Pancreas (tissue), 10 donors: ENCODE measurements at places on chromosomes 16 and 17. TPM values are rescaled to one million over a fixed set of nuclear protein-coding genes. Genes with fewer than 3 reads are reported as not detected.
A peak's percentile ranks its signal among the peaks of the same experiment; 100 is the strongest.

Gene KRTAP3-2
- polyA plus RNA-seq, result not detected

DNA sequence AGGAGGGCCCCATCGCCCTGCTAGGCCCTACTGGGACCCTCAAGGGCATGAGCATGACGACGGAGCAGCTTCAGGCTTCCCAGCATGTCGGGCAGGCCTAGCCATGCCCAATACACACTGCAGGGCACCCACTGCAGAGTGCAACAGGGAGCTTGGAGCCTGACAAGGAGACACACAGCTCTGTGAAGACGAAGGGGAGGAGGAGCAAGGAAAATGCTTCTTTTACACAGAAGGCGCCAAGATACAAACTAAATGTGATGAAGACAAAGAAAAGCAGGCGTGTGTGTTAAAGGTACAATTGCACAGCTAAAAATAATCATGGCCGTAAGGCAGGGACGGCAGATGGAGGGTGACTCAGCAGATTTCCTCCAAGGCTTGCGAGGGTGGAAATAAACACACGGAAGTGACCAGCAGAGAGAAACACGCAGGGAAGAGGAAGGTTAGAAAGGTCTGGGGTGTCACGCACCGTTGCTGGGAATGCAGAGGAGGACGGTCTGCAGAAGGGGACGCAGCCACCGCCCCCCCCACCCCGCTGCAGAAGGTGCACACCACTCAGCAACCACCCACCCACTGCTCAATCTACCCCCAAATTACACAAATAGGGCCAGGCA lies 108.5 kb downstream of the ZNF778 start:
- no peak overlapping the region for H3K4me3 ChIP-seq
- H3K27me3 ChIP-seq, result no peaks in the 10 kb centered on the region
- no peak overlapping the region for H3K27ac ChIP-seq
- peak; percentile 41 for DNase-seq
- no peaks in the 10 kb centered on the region for H3K36me3 ChIP-seq

DNA sequence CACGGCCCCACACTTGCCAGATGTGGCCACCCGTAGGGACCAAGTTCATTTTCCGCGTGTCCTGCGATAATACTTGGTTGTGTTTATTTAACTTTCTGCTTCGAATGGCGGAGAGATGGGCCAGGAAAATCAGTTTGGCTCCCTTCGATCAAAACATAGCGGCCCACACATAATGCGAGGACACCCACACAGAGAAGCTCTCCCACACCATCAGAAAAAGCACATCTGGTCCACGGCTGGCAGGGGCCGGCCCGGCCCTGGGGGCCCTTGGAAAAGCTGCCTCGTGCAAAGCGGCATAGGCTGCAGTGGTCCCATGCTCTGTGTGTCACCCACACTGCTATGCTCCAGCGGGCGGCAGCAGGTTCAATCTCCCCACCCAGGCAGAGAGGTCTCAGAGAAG lies 46.9 kb downstream of the ZNF423 start:
- H3K36me3 ChIP-seq, result no peaks in the 10 kb centered on the region
- DNase-seq, result no peak
- no peaks in the 10 kb centered on the region for H3K27me3 ChIP-seq
- H3K27ac ChIP-seq, result no peak overlapping the region

Gene KRTAP9-4
- polyA plus RNA-seq, result not detected

- H3K27me3 ChIP-seq, result no peaks in the 10 kb centered on the region
- peak; percentile 69 for DNase-seq
- H3K27ac ChIP-seq, result no peak overlapping the region
- H3K4me3 ChIP-seq, result no peak overlapping the region
- H3K36me3 ChIP-seq, result peaks cover 18% of the 10 kb centered on the region
- peaks cover 7% of the 10 kb centered on the region for H3K4me1 ChIP-seq
Measured at GRCh38 chr16:89556750-89557689, 3.5 kb upstream of the RPL13 start.

Gene SLFN14
- polyA plus RNA-seq, result not detected

Gene PRKCB
- 0.19 TPM for polyA plus RNA-seq

DNA sequence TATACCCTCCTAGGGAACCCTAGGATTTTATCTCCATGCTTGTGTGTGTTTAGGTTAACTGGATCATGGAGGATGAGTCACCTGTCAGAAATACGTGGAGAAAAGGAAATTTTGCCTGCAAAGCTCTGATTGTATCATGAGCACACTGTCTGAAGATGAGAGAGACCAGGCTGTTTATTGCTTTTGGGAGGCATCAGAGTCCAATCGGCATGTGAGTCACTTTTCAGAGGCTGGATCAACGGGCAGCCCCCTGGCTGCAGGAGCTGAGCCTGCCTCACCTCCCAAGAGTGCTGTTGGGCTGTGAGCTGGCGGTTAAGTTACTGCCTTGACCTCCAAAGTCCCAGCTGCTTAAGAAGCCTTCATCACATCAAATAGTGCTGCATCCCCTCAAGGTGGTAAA lies 41.5 kb upstream of the MED9 start:
- no peak overlapping the region for H3K27ac ChIP-seq
- no peak for DNase-seq
- H3K36me3 ChIP-seq, result no peaks in the 10 kb centered on the region

GRCh38 chr16:75943705-75944514 lies 217.6 kb upstream of the CPHXL start:
- no peaks in the 10 kb centered on the region for H3K27me3 ChIP-seq
- no peak for DNase-seq
- H3K4me1 ChIP-seq, result peaks cover 11% of the 10 kb centered on the region
- H3K4me3 ChIP-seq, result no peak overlapping the region
- H3K27ac ChIP-seq, result no peak overlapping the region
- no peaks in the 10 kb centered on the region for H3K36me3 ChIP-seq

DNA sequence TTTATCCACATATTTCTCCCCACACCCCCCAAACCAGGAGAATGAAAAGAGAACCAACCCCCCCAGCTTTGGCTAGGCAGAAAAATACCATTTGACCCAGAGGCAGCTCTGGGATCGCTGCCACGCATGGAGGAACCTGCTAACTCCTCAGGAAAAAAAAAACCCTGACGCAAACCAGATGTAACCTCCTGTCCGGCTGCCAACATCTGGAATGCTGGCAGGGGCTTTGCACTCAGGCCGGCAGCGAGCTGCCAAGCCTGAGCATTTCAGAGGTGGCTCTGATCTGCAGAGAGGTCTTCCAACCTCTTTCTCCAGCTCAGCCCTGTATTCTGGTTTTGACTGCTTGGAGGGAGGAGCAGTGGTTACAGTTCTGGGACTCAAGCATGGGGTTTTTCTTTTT lies 8.2 kb downstream of the IGFBP4 start:
- H3K36me3 ChIP-seq, result no peaks in the 10 kb centered on the region
- no peaks in the 10 kb centered on the region for H3K27me3 ChIP-seq
- H3K4me1 ChIP-seq, result peaks cover 28% of the 10 kb centered on the region
- DNase-seq, result no peak
- no peak overlapping the region for H3K4me3 ChIP-seq
- no peak overlapping the region for H3K27ac ChIP-seq

GRCh38 chr17:2357237-2357636 lies 19.9 kb downstream of the SGSM2 start:
- no peaks in the 10 kb centered on the region for H3K27me3 ChIP-seq
- DNase-seq, result no peak
- H3K4me1 ChIP-seq, result no peaks in the 10 kb centered on the region
- H3K27ac ChIP-seq, result no peak overlapping the region

- H3K27ac ChIP-seq, result no peak overlapping the region
- no peak overlapping the region for H3K4me3 ChIP-seq
- no peaks in the 10 kb centered on the region for H3K36me3 ChIP-seq
Measured at GRCh38 chr16:78607465-78607864, 508.0 kb downstream of the WWOX start.

Gene SLC5A11
- 0.08 TPM for polyA plus RNA-seq

GRCh38 chr17:67554634-67555033 lies 163.1 kb upstream of the NOL11 start:
- no peak overlapping the region for H3K27ac ChIP-seq
- no peaks in the 10 kb centered on the region for H3K27me3 ChIP-seq
- no peak overlapping the region for H3K4me3 ChIP-seq

GRCh38 chr16:16102738-16103137 lies 120.6 kb downstream of the ABCC6 start:
- H3K36me3 ChIP-seq, result no peaks in the 10 kb centered on the region
- no peak for DNase-seq
- peaks cover 8% of the 10 kb centered on the region for H3K4me1 ChIP-seq
- H3K4me3 ChIP-seq, result no peak overlapping the region
- no peaks in the 10 kb centered on the region for H3K27me3 ChIP-seq

Gene KCNH4
- polyA plus RNA-seq, result 0.11 TPM

DNA sequence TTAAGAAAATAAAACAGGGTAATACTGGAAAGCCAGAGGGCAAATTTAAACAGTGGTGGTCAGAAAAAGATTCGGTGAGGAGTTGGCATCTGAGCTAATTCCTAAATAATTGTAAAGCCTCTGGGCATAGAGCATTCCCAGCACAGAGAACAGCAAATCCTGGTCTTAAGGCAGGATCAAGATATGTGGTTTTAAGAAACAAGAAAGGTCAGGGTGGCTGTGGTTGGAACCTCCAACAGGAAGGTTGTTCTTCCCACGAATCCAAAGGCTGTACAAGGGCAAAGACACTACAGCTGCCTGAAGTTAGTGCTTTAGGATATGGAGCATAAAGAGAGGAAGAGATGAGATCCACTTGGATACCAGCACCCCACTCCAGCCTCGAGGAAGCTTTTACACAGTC lies 114.6 kb downstream of the ZNF18 start:
- no peaks in the 10 kb centered on the region for H3K4me1 ChIP-seq
- no peak overlapping the region for H3K27ac ChIP-seq
- DNase-seq, result no peak
- H3K36me3 ChIP-seq, result no peaks in the 10 kb centered on the region

Gene AARSD1
- polyA plus RNA-seq, result 75.3 TPM

Gene HS3ST6
- polyA plus RNA-seq, result not detected

- no peaks in the 10 kb centered on the region for H3K27me3 ChIP-seq
- H3K4me1 ChIP-seq, result no peaks in the 10 kb centered on the region
- H3K36me3 ChIP-seq, result no peaks in the 10 kb centered on the region
- DNase-seq, result no peak
Measured at GRCh38 chr17:36152639-36153120, 23.8 kb downstream of the TBC1D3B start.

GRCh38 chr17:7916808-7917207 lies 719 bp upstream of the RNF227 start:
- H3K27ac ChIP-seq, result no peak overlapping the region
- no peak overlapping the region for H3K4me3 ChIP-seq
- H3K27me3 ChIP-seq, result no peaks in the 10 kb centered on the region
- DNase-seq, result no peak
- no peaks in the 10 kb centered on the region for H3K36me3 ChIP-seq

- DNase-seq, result no peak
- no peaks in the 10 kb centered on the region for H3K27me3 ChIP-seq
- no peaks in the 10 kb centered on the region for H3K36me3 ChIP-seq
- no peak overlapping the region for H3K27ac ChIP-seq
- no peak overlapping the region for H3K4me3 ChIP-seq
- H3K4me1 ChIP-seq, result peaks cover 8% of the 10 kb centered on the region
Measured at GRCh38 chr17:80445726-80446110, 30.7 kb downstream of the NPTX1 start.

GRCh38 chr16:81521141-81521626 lies 76.6 kb downstream of the CMIP start:
- H3K4me3 ChIP-seq, result no peak overlapping the region
- H3K27ac ChIP-seq, result no peak overlapping the region
- H3K36me3 ChIP-seq, result no peaks in the 10 kb centered on the region
- H3K4me1 ChIP-seq, result no peaks in the 10 kb centered on the region

Gene CEP131
- 22.8 TPM for polyA plus RNA-seq

- H3K4me1 ChIP-seq, result peaks cover 12% of the 10 kb centered on the region
- no peaks in the 10 kb centered on the region for H3K27me3 ChIP-seq
- H3K27ac ChIP-seq, result peak overlapping the region; percentile 86
- no peaks in the 10 kb centered on the region for H3K36me3 ChIP-seq
- DNase-seq, result no peak
Measured at GRCh38 chr17:48831549-48831883, 681 bp downstream of the CALCOCO2 start.

Gene C16orf96
- 0.30 TPM for polyA plus RNA-seq

DNA sequence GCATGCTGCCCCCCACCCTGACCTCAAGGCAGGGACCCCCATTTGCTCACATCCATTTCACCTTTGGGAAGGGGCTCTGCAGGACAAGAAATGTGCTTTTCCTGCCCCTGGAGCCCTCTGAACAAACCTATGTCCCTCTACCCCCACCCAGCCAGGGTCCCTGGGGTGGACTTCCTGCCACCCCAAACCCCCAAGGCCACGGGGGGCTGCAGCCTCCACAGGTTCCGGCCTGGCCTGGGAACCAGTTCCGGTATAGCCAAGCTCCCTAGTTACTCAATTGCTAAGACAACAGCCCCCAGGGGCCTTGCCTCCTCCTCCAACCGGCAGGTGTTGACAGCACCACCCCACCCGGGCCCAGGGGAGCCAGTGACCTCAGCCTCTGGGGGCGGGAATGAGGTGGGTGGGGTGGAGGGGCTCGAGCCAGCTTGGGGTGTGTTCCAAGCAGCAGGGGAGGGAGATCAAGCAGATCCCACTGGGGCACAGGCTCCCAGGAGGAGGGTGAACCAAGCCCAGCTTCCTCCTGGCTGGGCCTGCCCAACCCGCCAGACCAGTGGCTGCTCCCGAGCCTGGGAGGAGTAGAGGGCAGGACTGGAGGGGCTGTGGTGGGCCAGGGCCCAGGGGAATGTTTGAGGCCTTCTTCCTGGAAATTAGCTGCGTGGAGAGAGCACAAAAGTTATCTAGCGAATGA lies 6.6 kb downstream of the PNMT start:
- H3K36me3 ChIP-seq, result no peaks in the 10 kb centered on the region
- DNase-seq, result peak; percentile 68
- peak overlapping the region; percentile 50 for H3K27ac ChIP-seq
- no peak overlapping the region for H3K4me3 ChIP-seq
- no peaks in the 10 kb centered on the region for H3K27me3 ChIP-seq
- H3K4me1 ChIP-seq, result peaks cover 8% of the 10 kb centered on the region
